ENCODE measurements at places on chromosomes 4 and X. TPM values are rescaled to one million over a fixed set of nuclear protein-coding genes. Genes with fewer than 3 reads are reported as not detected.

GRCh38 chrX:73977542-73978169 lies 326.3 kb upstream of the ZCCHC13 start:
- DNase-seq, result no peak

DNA sequence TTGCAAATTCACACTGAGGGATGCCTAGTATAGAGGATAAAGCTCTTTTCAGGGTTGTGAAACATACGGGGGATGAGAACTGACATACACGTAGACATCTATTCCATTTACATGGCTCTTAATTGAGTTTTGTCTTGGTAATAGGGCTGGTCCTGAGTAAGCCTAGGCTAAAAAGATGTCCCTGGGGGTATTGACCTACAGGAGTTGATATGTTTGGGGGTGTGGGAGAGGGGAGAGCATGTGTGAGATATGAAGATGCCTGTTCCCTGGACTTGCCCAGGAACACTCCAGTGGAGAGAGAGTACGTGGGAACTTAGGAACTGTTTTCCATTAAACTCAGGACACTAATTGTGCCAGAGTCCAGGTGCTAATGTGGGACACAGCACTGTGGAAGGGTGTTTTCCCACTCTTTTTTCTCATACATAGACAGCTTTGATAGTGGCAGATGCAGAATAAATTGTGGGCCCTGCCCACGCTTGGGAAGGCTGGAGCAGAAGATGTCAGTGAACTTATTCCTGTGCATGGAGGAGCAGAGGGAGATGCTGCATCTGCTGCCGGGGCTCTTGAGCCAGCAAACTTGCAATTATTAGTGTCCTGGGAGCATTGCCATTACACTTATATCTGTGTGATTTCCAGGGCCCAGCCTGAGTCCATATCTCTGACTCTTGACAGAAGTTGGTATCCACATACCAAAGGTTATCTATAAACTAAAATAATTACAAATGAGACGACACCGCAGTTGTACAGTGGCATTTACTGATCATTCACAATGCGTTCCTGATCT lies 20.7 kb downstream of the SYNPO2 start:
- no peak for DNase-seq

- no peak for DNase-seq
These were observed 20.3 kb downstream of the UBA6 start for GRCh38 chr4:67680581-67681222.

The GPRIN3 gene
- 8.9 TPM for total RNA-seq

GRCh38 chr4:54400188-54400587 lies 171.1 kb downstream of the PDGFRA start:
- DNase-seq, result no peak

Measured in endothelial cell (in vitro differentiated cells).